ENCODE measurements at places on chromosomes 6 and 20. TPM values are rescaled to one million over a fixed set of nuclear protein-coding genes. Genes with fewer than 3 reads are reported as not detected.

TREM1 gene
- total RNA-seq, result not detected

TPD52L1 gene
- 2.9 TPM for total RNA-seq

PRPH2 gene
- 0.19 TPM for total RNA-seq

PACRG gene
- total RNA-seq, result 0.45 TPM

ATP6V1G2 gene
- total RNA-seq, result 0.36 TPM

OPRM1 gene
- not detected for total RNA-seq

VTA1 gene
- total RNA-seq, result 34.9 TPM

MYBL2 gene
- total RNA-seq, result 10.3 TPM

CAGE1 gene
- 0.09 TPM for total RNA-seq

GOPC gene
- total RNA-seq, result 33.1 TPM

EPB41L1 gene
- total RNA-seq, result 4.2 TPM

PRL gene
- total RNA-seq, result not detected

PPP1R3G gene
- total RNA-seq, result 1.2 TPM

CDSN gene
- total RNA-seq, result under 0.01 TPM

C2 gene
- 0.19 TPM for total RNA-seq

TNFRSF21 gene
- total RNA-seq, result 19.8 TPM

GSTA5 gene
- total RNA-seq, result not detected

SIRPB2 gene
- total RNA-seq, result 0.47 TPM

OOEP gene
- not detected for total RNA-seq

LAMA4 gene
- 491 TPM for total RNA-seq

DPPA5 gene
- total RNA-seq, result not detected

HDGFL1 gene
- not detected for total RNA-seq

MOCS1 gene
- total RNA-seq, result 9.3 TPM

PLCB1 gene
- 15.1 TPM for total RNA-seq

ADIG gene
- total RNA-seq, result not detected

CSE1L gene
- 108 TPM for total RNA-seq

PREX1 gene
- 61.7 TPM for total RNA-seq

ATP9A gene
- total RNA-seq, result 21.2 TPM

RPL10A gene
- total RNA-seq, result 2,352 TPM

GNMT gene
- total RNA-seq, result 0.09 TPM

TPBG gene
- 4.9 TPM for total RNA-seq

ELOVL2 gene
- total RNA-seq, result not detected

CCNC gene
- 61.5 TPM for total RNA-seq

ANKRD6 gene
- total RNA-seq, result 3.9 TPM

KHDC1L gene
- not detected for total RNA-seq

KHDRBS2 gene
- total RNA-seq, result not detected

RNF144B gene
- total RNA-seq, result 118 TPM

SLC26A8 gene
- not detected for total RNA-seq

GPX5 gene
- not detected for total RNA-seq

ABHD16B gene
- not detected for total RNA-seq

SLCO4A1 gene
- 3.8 TPM for total RNA-seq

ASCC3 gene
- 99.2 TPM for total RNA-seq

TMC2 gene
- total RNA-seq, result not detected

SLA2 gene
- total RNA-seq, result not detected

FHL5 gene
- not detected for total RNA-seq

VSX1 gene
- not detected for total RNA-seq

FAXC gene
- total RNA-seq, result 0.56 TPM

GLP1R gene
- not detected for total RNA-seq

ECT2L gene
- not detected for total RNA-seq

TRIM10 gene
- total RNA-seq, result not detected

MEP1A gene
- not detected for total RNA-seq

RFX6 gene
- total RNA-seq, result not detected

MLIP gene
- total RNA-seq, result 13.5 TPM

CFAP206 gene
- 0.19 TPM for total RNA-seq

CDH4 gene
- 3.4 TPM for total RNA-seq
